ENCODE measurements at places on chromosomes 12 and 14.
A peak's percentile ranks its signal among the peaks of the same experiment; 100 is the strongest.

DNA sequence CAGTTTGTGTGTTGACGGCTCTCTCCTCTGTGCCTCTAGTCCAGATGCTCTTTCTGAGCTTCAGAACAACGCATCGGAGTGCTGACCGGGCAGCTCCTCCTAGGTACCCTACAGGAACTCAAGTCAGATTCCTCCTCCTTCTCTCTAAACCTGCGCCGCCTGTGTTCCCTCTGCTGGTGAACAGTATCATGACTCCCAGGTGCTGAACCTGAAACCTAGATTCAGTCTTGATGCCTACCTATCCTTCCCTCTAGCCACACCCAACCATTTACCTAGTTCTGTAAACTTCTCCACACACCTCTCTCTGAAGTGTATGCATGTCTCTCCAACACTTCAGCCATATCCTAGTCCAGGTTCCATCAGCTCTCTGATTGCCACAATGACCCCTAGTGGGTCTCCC is 112.7 kb downstream of the EFCAB11 start:
- DNase-seq: no peak

- DNase-seq: no peak
Measured at GRCh38 chr12:132046561-132046960, 96.8 kb downstream of the EP400 start.

DNA sequence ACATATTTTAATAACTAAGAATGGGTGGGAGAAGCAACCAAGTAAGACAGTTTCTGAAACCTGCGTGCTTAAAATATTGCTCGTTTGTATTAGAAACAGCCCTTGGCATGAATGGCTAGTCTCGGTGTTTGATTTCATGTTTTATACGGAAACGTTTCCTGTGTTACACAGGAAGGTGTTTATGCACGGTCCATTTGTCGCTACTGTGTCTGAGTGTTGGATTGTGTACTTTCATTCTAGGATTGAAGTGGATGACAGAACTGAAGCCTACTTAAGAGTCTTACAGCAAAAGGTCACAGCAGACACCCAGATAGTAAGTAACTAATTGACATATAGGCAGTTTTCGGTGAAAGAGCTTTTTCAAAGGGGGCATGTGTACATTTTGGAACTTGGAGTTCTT is 19.6 kb downstream of the PIWIL1 start:
- DNase-seq: no peak

GRCh38 chr12:951176-951575 is 1.7 kb upstream of the RAD52 start:
- no peak for DNase-seq

GRCh38 chr12:30047516-30048254 is 263.9 kb upstream of the TMTC1 start:
- no peak for DNase-seq

- DNase-seq: no peak
Measured at GRCh38 chr12:110741341-110742095, 1.2 kb downstream of the PPP1CC start.

- DNase-seq: no peak
Measured at GRCh38 chr14:68894123-68894522, 85.0 kb downstream of the ACTN1 start.

DNA sequence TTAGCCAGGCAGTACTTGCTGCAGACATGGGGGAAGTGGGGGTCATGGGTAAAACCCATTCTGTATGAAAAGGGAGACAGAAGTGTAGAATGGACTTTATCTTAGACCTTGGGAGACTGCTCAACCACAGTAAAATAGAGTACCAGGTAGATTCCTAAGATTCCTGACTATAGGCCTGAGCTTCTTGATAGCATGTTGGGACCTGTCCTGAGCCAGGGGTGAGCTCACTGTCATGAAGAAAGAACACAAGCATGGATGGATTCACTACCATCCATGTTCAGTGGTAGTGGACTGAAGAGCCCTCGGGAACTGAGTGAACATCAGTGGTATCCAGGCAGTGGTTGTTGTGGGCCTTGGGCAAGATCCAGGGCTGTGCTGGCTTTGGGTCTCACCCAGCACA is 1003.8 kb downstream of the TMTC2 start:
- DNase-seq: no peak

DNA sequence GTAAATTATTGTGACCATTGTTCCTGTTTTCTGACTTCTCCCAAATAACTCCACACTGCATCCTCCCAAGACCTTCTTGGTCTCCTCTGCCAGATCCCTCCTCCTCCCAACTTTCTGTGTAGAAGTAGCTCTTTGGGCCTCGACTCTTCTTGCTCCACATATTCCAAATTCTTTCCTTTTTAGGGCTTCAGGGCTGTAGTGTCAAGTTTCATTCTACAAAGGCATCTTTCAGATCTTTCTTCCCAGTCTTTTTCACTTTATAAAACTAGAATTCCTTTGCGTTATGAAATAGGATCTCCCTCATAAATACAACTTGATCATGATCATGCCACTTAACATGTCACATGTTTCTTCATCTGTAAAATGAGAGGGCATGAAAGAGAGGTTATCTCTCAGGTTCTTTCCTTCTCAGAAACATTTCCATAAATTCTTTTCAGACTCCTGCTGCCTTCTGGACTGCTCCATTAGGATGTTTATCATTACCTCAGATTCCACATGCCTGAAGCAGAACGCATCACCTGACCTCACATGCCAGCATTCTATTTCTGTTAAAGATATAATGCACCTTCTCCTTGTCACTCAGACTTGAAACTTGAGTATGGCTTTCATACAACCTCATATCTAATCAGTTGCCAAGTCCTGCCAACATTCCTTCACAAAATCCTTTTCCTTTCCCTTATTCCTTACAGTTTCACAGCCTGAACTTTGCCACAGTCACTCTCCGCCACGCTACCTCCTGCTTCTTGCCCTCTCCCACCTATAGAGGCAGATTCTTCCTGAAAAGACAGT is 8.5 kb downstream of the SLC38A1 start:
- DNase-seq: no peak

- no peak for DNase-seq
Measured at GRCh38 chr14:27123162-27123561, 525.3 kb upstream of the NOVA1 start.

GRCh38 chr12:1424674-1425395 is 169.5 kb downstream of the FBXL14 start:
- no peak for DNase-seq

- DNase-seq: no peak
Measured at GRCh38 chr12:117744418-117744817, 224.4 kb downstream of the KSR2 start.

- no peak for DNase-seq
Measured at GRCh38 chr14:60655898-60656685, 6.8 kb upstream of the SIX1 start.

DNA sequence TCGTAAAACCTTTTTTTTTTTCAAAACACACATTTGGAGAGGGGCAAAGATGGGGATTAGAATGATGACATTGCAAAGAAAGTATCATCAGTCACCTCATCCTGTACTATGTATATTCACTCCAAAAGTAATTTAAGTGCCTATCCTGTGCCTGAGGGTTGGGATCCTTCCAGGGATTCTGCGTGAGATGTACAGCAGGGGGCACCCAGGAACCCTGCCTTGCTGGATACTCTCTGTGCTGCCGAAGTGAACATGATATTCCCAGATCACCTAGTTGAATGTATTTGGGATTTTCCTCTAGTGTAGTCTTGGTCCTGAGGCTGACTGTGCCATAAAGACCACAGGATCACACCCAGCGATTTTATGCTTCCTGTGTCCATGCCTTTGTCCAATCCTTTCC is 372.7 kb downstream of the IPO8 start:
- no peak for DNase-seq

DNA sequence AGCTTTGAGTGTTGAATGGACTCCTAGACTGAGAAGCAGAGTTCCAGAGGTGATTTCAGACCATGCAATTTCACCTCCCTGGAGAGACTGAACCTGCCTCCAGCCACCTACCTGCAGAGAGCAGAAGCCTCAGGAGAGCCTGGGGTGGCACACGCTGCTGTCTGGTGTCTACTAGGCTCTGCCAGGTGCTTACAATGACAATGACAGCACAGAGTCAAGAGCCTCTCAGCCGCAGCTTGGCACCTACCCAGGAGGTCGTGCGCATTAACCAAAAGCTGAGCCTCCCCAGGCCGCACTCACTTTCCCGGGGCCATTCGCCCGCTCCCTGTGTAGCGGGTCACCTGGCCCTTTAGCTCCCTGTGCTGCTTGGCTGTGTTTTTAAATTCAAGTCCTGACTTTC is 63.2 kb downstream of the TESC start:
- no peak for DNase-seq

DNA sequence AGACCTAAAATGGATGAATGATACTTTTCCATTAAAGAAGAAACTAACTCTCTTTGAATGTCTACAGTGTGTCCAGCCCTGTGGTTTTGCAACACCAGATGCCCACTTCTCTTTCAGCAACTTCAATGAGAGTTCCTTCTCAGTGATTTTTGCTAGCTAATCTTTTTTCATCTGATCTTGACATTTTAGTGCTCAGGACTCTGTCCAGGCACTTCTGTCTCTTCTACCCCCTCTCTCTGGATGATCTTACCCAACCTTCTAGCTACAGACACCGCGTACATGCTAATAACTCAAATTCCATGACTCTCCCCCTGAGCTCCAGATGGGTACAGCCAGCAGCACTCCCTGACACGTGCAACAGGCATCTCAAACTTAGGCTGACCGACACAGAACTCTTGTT is 161.1 kb upstream of the FOXN3 start:
- DNase-seq: no peak

DNA sequence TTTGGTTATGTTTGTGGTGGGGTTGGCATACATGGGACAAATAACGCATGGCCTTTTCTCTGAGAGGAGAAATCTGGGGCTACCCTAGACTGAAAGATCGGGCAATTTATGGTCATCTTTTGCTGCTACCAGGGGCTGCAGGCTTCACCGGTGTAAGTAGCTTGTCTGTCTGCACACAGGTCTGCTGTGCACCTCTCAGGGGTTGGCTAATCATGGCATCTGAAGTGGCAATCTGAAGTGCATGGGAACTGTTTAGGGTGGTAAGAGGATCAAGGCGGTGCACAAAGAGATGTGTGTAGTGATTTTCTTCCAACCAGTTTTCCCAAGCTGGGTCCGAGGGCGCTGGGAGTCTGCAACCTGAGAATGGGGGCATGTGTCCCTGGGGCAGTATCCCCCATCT is 141.3 kb downstream of the EMP1 start:
- no peak for DNase-seq

- no peak for DNase-seq
Measured at GRCh38 chr12:2959192-2959504, at the start of gene TEAD4. Gene TEAD4 (plus strand): TSS chr12:2959397.

- no peak for DNase-seq
Measured at GRCh38 chr14:52272375-52272774, 4.9 kb downstream of the PTGDR start.

DNA sequence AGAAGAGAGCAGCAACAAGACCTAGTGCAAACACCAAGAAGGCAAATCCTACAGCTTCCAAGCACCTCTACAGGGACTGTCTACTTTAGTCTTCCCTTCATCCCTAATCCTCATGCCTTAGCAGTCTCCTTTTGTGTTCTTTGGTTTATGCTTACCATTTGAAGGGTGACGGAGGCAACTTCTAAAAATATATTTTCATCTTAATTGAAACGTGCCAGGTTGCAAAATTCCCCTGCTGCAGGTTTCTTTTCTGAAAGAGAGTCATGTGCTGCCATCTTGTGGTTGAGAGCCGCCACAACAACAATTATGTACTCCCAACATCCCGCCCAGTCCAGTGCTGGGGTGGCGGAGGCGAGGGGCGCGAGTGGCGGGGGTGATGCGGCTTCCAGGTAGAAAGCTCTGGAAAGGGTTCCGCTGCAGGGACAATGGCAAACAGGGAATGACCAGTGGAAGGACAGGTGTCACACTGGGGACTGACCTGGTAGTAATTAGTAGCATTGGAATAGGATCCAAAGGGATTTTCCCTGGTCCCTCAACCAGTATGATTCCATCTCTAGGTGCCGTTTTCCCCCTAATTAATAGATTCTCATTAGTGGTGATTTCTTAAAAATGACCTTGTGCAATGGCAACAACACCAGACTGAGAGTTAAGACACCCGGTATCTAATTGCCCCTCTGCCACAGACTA is 80.3 kb upstream of the GNG2 start:
- DNase-seq: peak; percentile 60

DNA sequence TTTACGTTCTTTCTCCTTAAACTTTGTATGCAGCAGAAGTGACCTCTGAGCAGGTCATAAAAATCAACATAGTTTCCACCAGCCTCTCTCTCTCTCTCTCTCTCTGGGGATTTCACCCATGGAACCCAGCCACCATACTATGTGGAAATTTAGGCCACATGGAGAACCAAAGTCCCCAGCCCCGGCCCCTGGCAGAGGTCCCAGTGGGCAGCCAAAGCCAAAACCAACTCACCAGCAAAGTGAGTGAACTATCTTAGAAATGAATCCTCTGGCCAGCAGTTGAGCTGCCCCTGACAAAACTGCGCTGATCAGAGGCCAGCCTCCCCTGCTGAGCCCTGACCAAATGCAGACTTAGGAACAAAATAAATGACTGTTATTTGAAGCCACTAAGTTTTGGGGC is 9.2 kb downstream of the DUSP6 start:
- DNase-seq: no peak

DNA sequence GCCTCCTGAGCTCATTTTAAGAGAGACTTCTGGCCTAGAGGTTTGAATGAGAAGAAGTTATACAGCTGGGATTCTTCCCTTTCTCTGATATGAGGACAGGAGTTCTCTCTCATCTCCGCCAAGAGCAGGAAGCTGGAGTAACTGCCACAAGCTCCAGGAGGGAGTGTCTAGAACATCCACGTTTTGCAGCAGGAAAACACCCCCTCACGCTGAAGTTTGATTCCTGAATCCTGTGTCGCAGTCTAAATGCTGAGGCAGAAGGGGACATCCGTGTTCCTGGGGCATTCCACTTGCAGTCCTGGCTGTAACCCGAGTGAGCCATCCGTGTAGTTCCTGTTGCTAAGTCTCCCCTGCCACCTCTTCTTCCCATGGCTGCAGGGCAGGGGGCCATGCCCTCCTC is 38.3 kb downstream of the NTF3 start:
- no peak for DNase-seq

GRCh38 chr14:106670011-106670410 is 1143.6 kb downstream of the TMEM121 start:
- DNase-seq: no peak

DNA sequence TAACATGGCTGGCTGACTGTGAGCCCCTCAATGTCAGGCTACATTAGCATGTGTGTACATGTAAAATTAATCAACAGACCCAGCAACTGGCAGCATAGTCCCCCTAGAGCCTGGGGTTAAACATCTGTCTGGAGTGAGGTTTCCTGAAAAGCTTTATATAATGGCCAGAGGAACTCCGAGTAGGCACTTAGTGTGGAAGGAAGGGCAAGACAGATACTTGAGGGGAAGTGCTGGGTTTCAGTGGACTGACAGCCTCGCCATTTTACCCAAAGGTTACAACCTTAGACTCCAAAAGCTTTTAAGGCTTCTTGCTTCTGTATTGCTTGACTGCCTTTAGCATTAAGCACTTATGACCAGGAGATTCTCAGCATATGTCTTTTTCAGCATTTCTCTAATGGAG is 430.8 kb downstream of the FLRT2 start:
- DNase-seq: no peak

- DNase-seq: no peak
Measured at GRCh38 chr12:119156401-119157044, 22.2 kb upstream of the HSPB8 start.

Data from HL-60 (cell line).